ENCODE measurements at places on chromosomes 7 and 10.

- DNase-seq = no peak
Observed at GRCh38 chr7:732094-732541, 5.0 kb upstream of the PRKAR1B start.

- DNase-seq = peak; percentile 81
Observed at GRCh38 chr10:112360308-112361270, 13.3 kb upstream of the ACSL5 start.

DNA sequence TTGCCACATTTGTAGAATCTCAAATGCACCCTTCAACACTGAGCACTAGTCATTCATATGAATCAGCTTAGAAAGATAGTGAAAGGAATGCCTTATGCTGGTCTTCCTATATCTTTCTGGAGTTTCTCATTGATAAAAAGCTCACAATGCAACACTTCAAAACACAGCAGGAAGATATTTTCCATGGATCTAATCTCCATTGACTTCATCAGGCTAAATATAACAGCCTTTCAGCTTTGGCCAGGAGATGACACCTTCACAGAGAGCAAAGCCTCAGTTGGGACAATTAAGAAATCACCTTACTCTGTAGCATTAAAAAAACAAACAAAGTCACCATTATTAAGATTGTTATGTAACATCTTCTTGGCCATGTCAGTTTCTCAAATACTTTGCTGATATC lies 6.7 kb downstream of the NRP1 start:
- peak; percentile 56 for DNase-seq

- DNase-seq = peak; percentile 66
Observed at GRCh38 chr7:112414855-112415490, 35.3 kb upstream of the IFRD1 start.

GRCh38 chr7:92831716-92832533 lies 4.4 kb downstream of the CDK6 start:
- DNase-seq = peak; percentile 94

GRCh38 chr10:25804505-25804904 lies 129.5 kb upstream of the MYO3A start:
- no peak for DNase-seq

DNA sequence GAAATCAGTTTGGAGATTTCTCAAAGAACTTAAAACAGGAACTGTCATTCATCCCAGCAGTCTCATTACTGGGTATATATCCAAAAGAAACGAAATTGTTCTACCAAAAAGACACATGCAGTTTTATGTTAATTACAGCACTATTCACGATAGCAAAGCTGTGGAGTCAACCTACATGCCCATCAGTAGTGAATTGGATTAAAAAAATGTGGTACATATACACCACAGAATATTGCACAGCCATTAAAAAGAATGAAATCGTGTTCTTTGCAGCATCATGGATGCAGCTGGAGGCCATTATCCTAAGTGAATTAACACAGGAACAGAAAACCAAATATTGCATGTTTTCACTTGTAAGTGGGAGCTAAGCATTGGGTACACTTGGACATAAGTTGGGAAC lies 158.9 kb downstream of the CDK14 start:
- DNase-seq = no peak

- DNase-seq = no peak
Observed at GRCh38 chr10:124983321-124983720, 41.4 kb downstream of the ZRANB1 start.

- no peak for DNase-seq
Observed at GRCh38 chr10:100293066-100293465, 6.6 kb upstream of the BLOC1S2 start.

DNA sequence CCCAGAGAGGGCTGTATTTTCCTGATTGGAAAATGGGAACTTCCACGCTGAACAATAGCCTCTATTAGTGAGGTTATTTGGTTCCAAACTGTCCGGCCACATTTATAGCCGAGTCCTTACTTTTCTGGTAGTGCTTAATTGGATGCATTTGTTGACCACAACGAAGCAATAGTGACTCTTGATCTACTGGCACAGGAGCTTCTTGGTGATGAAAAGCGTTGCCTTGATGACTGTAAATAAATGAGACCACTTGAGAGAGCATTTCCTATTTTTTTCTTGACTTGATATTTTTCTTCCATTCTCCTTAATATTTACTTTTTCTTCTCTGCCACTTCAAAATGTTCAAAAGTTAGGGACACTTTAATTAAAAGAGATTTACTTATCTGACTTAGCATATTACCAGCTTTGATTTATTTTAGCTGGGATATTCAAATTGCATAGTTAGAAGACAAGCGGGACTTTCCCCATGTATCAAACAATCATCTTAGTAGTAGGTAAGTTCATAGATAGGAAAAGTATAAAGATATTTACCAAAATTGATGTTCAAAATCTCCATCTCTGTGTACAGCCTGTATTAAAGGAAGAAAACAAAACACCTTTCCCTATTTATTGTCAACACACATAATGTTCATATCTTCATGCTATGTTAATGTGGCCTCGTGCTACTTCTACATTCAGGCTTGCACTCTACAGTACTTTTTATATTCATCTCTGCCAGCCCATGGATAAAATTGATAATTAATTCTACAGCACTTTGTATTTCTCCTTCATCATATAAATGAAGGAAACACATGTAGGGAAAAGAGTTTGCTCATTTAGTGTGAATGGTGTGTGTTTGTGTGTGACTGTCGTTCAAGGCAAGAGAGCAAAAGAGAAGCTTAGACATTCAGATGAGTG lies 5.1 kb upstream of the SP8 start:
- DNase-seq = no peak

- DNase-seq = no peak
Observed at GRCh38 chr7:82163586-82163985, 280.0 kb downstream of the CACNA2D1 start.

DNA sequence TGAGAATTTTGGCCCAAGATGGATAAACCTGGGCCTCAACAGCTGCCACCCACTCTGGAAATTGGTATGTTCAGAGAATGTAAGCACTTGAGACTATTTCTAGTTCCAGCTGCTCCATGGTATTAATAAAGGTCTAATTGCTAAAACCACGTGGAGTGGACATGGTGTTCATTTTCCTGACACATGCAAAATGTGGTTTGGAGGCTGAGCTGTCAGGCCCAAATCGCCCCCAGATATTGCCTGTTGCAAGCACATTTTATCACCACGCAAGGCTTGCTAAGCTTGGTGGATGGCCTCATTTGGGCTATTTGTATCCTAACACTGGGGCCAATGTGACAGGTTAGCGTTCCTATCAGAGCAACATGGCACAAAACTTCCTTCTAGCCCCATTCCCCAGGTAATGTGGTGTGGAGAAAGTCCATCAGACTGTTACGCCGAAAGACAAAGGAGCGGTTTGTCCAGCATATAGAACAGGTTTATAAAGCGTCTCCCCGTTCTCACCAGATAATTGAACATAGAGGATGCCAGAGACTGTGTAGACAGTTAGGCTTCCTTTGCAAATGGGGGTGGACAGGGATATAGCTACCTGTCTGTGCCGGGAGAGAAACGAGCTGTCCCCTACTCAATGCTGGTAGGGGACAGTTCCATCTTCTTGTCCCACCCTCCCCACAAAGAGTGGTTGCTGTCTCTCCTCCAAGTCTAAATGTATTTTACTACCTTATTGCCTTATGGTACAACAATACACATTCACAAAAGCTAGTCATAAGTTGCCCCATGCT lies 78.0 kb upstream of the ANKRD1 start:
- DNase-seq = no peak

GRCh38 chr7:18086165-18087025 lies 58.7 kb upstream of the PRPS1L1 start:
- DNase-seq = peak; percentile 47
